Body of pancreas (tissue), 4 donors: ENCODE measurements at places on chromosomes 2 and 18. TPM values are rescaled to one million over a fixed set of nuclear protein-coding genes. Genes with fewer than 3 reads are reported as not detected.
A peak's percentile ranks its signal among the peaks of the same experiment; 100 is the strongest.

The TMEM87B gene
- total RNA-seq: 14.8 TPM

The CROCC2 gene
- total RNA-seq: not detected

The SCN1A gene
- total RNA-seq: not detected

The SERPINB3 gene
- total RNA-seq: not detected

The TMEM182 gene
- 1.8 TPM for total RNA-seq

The IL36G gene
- not detected for total RNA-seq

The OTX1 gene
- total RNA-seq: not detected

GRCh38 chr2:160157861-160158829 is 41.9 kb downstream of the ITGB6 start:
- H3K4me1 ChIP-seq: peaks cover 6% of the 10 kb centered on the region
- H3K27me3 ChIP-seq: no peaks in the 10 kb centered on the region
- no peak overlapping the region for H3K4me3 ChIP-seq
- DNase-seq: no peak
- peak overlapping the region; percentile 33 for H3K27ac ChIP-seq

GRCh38 chr18:80176334-80177073 is 67.4 kb downstream of the ADNP2 start:
- H3K27ac ChIP-seq: no peak overlapping the region
- H3K4me3 ChIP-seq: no peak overlapping the region
- DNase-seq: no peak
- no peaks in the 10 kb centered on the region for H3K27me3 ChIP-seq
- no peaks in the 10 kb centered on the region for H3K36me3 ChIP-seq

DNA sequence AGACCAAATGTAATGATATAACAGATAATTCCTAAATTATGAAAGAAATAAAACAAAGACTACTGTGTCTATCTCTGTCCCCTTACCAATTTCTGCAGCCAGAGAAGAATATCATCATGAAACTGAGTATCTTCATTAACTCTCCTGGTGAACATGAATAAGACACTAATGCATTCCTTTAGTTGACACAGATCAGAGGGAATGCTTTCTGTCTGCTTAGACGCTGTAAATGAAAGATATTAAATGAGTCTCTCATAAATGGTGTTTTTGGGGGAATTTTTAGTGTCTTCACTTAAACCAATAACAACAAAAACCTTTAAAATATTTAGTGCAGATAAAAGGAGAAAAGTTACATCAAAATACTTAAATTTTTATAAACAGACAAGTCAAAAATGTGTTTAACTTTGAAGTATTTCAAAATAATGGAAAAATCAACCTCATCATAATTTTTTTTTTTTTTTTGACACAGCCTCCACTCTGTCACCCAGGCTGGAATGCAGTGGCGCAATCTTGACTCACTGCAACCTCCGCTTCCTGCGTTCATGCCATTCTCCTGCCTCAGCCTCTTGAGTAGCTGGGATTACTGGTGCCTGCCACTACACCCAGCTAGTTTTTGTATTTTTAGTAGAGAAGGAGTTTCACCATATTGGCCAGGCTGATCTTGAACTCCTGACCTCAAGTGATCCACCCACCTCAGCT is 16.0 kb downstream of the EPG5 start:
- H3K4me1 ChIP-seq: no peaks in the 10 kb centered on the region
- H3K4me3 ChIP-seq: no peak overlapping the region
- no peaks in the 10 kb centered on the region for H3K27me3 ChIP-seq
- no peak overlapping the region for H3K27ac ChIP-seq
- no peaks in the 10 kb centered on the region for H3K36me3 ChIP-seq
- DNase-seq: no peak

DNA sequence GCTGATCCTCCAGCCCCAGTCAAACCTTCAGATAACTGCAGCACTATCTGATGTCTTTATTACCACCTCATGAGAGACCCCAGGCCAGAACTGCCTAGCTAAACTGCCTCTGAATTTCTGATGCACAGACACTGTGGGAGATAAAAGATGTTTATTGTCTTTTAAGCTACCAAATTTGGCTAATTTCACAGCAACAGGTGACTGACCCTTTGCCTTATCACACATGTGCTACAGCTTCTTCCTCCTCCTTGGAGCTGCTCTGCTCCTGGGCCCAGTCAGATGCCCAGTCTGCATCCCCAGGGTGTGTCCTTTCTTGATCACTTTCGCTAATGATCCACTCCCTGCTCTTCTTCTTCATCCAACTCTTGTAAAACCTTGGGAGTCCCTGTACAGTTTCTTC is 19.6 kb upstream of the ACOXL start:
- H3K4me3 ChIP-seq: no peak overlapping the region
- H3K4me1 ChIP-seq: no peaks in the 10 kb centered on the region
- no peaks in the 10 kb centered on the region for H3K36me3 ChIP-seq
- no peak overlapping the region for H3K27ac ChIP-seq

DNA sequence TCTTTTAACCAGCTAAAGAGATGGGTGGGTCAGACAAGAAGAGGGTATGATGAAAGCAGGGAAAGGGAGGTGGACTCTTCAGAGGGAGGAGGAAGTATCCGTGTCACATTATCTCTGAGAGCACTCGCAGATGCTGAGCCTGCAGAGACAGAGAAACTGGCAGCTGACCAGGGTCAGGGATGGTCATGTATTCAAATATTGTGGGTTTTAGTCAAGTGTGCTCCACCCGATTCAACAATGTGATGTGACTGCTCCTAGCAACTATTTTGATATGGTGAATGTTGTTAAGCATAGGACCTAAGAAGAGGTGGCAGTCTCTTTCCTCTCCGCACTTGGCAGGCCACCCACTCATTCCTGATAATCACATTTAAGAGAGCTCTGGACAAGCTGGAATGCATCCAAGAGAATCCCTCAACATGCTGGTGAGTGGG is 1.3 kb upstream of the CLIP4 start:
- H3K36me3 ChIP-seq: no peaks in the 10 kb centered on the region
- H3K27me3 ChIP-seq: no peaks in the 10 kb centered on the region
- DNase-seq: peak; percentile 84
- H3K27ac ChIP-seq: no peak overlapping the region

DNA sequence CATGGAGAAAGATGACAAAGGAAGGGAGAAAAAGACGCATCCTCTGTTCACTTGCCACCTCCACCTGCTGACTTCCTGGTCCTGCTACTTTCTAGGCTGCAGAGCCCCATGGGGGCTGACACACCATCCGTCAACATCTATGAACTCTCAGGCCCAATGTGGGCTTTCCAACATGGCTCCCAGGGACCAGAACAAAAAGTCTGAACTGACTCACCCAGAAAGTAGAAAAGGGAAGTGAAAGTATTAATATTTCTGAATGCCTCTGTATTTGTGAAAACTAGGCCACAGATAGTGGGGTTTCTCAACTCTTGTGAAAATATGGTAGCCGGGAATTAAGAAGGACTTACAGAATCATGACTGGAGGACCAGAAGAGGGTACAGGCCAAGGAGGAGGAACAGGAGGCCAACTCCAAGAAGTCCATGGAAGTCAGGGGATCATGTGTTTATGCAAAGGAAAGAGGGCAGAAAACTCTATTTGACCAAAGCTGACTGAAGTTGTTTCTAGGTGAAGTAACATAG is 123.1 kb upstream of the CAB39 start:
- H3K4me1 ChIP-seq: no peaks in the 10 kb centered on the region
- H3K27ac ChIP-seq: no peak overlapping the region
- no peaks in the 10 kb centered on the region for H3K36me3 ChIP-seq
- H3K27me3 ChIP-seq: no peaks in the 10 kb centered on the region

DNA sequence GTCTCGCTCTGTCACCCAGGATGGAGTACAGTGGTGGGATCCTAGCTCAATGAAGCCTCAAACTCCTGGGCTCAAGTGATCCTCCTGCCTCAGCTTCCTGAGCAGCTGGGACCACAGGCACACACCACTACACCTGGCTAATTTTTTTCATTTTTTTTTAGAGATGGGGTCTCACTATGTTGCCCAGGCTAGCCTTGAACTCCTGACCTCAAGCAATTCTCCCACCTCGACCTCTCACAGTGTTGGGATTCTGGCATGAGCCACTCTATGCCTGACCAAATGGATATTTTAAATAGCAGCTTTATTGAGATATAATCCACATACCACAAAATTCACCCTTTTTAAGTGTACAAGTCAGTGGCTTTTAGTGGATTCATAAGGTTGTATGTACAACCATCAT is 11.1 kb downstream of the RNF149 start:
- no peaks in the 10 kb centered on the region for H3K36me3 ChIP-seq
- no peak overlapping the region for H3K27ac ChIP-seq

DNA sequence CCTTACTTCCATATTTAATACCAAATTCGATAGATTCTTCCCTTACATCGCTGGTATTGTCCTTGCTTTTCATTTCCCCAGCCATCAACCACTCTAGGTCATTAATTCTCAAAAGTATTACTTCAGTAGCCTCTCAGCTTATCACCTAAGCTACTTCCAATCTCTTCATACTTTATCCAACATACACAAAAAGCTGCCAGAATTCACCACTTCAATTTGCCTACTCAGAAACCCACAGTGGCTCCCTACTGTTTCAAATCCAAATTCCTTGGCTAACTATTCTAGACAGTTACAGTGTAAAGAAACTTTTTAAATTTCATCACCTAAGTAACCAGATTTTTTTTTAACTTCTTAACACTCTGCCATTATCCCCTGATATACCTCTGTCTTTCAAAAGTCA is 4.7 kb downstream of the SLC25A12 start:
- H3K27me3 ChIP-seq: no peaks in the 10 kb centered on the region
- no peak overlapping the region for H3K4me3 ChIP-seq

GRCh38 chr18:3266062-3266608 is 4.2 kb downstream of the MYL12B start:
- no peak for DNase-seq
- H3K27me3 ChIP-seq: no peaks in the 10 kb centered on the region
- H3K4me1 ChIP-seq: peaks cover 68% of the 10 kb centered on the region
- H3K27ac ChIP-seq: no peak overlapping the region
- no peaks in the 10 kb centered on the region for H3K36me3 ChIP-seq
- no peak overlapping the region for H3K4me3 ChIP-seq

GRCh38 chr2:109145286-109145685 is 16.3 kb downstream of the SH3RF3 start:
- no peak overlapping the region for H3K27ac ChIP-seq
- no peak overlapping the region for H3K4me3 ChIP-seq
- DNase-seq: no peak
- H3K4me1 ChIP-seq: peaks cover 8% of the 10 kb centered on the region
- no peaks in the 10 kb centered on the region for H3K36me3 ChIP-seq

DNA sequence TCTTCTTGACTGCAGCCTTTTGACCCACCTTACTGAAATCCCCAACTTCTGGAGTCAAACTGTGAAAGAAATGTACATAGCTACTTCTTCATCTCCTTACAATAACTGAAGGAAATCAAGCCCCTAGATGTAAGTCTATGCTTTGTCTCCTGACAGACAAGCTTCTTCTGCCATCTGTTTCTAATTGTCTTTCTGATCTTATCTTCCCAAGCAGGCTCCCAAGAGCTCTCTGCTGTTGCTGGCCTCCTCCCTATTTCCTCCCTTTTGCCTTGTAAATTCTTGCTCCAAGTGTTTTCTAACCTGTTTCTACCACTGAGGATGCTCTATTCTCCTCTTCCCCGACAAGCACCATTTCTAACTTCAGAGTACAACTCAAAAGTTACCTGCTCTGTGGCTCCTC is 77.4 kb upstream of the OSR1 start:
- no peak overlapping the region for H3K27ac ChIP-seq
- DNase-seq: no peak
- no peaks in the 10 kb centered on the region for H3K27me3 ChIP-seq

- peak; percentile 61 for DNase-seq
- H3K27me3 ChIP-seq: no peaks in the 10 kb centered on the region
- no peak overlapping the region for H3K4me3 ChIP-seq
- peaks cover 48% of the 10 kb centered on the region for H3K4me1 ChIP-seq
- no peaks in the 10 kb centered on the region for H3K36me3 ChIP-seq
Observed at GRCh38 chr2:54665436-54665856, 58.0 kb upstream of the EML6 start.

DNA sequence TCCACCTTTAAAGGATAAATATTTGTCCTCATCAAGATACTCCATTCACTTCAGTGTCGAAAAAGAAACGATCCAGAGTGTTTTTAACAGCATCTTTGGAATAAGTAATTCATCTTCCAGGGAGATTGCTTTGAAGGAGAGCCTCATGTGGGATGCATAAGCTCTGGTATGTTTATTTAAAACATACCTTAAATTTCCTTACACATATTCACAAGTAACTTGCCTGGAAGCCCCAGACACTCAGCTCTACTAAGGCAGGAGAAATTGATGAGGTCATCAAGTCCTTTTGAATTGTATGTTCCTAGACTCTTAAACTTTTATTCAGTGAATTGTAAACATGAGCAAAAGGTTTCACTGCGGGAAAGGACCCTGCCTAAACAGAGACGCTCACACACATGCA is 103.0 kb downstream of the CDK15 start:
- no peaks in the 10 kb centered on the region for H3K36me3 ChIP-seq
- no peak overlapping the region for H3K27ac ChIP-seq
- no peaks in the 10 kb centered on the region for H3K4me1 ChIP-seq
- H3K4me3 ChIP-seq: no peak overlapping the region

GRCh38 chr18:34522603-34523002 is 187.5 kb upstream of the DTNA start:
- H3K27ac ChIP-seq: no peak overlapping the region
- peaks cover 57% of the 10 kb centered on the region for H3K4me1 ChIP-seq
- H3K27me3 ChIP-seq: no peaks in the 10 kb centered on the region

DNA sequence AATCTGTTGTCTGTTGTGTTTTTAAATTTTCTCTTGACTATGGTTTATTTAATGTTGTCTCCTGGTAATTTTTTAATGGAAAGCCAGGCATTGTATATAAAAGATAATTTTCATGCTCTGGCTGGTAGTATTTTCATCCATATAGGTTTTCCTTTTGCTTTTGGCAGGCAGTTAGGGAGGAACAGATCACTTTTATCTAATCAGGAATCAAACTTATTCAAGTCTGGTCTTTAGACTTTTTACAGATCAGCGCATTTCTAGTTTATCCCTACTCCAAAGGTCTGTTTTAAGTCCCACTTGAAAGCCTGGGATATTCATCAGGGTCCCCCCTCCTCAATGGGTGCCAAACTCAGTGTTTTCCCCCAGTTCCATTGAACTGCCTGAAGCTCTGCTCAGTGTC is 17.2 kb downstream of the PLB1 start:
- no peaks in the 10 kb centered on the region for H3K27me3 ChIP-seq
- no peak for DNase-seq
- H3K36me3 ChIP-seq: no peaks in the 10 kb centered on the region
- H3K4me1 ChIP-seq: peaks cover 7% of the 10 kb centered on the region
